Progenitor cell of endocrine pancreas (in vitro differentiated cells): ENCODE measurements at places on chromosomes 5 and 9. TPM values are rescaled to one million over a fixed set of nuclear protein-coding genes. Genes with fewer than 3 reads are reported as not detected.

GRCh38 chr9:97758334-97758916, 61.3 kb upstream of the XPA start:
- DNase-seq: no peak

DNA sequence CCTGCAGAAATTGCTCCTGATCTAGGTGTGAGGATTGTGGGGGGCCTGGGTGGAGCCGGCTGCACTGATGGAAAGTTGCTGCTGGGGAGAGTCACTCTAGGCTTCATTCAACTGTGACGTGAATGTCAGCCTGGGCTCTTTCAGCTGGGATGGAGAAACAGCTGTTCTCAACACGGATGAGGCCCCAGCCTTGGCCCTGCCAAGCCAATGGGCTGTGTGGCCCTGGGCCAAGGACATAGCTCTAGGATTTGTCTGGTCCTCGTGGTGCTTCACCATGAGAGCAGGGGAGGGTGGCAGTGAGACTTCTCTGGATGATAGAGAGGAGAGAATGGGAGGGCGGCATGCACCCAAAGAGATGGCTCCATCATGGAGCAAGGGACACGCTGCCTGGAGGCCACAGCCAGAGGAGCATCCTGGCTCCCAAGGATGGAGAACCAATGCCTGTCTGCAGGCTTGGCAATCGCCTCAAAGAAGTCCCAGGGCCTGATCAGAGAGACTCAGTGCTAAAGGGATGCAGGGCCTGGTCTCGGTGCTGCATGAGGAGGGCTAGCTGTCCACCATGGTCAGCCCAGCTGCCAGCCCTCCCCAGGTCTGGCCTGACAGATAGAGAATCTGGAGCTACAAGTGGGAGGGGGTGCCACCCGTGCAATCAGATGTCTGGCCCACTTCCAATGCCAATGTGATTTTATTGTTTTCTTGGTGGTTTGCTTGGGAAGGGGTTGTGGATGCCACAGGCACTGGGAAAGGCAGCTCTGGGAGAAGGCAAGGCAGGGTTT, 141.0 kb downstream of the GADD45G start:
- DNase-seq: no peak

- DNase-seq: no peak
Observed at GRCh38 chr9:110028271-110028670, 179.7 kb downstream of the C9orf152 start.

The CCDC180 gene
- total RNA-seq: 12.5 and 12.7 TPM in 2 replicates

The MUSK gene
- total RNA-seq: not detected in 2 replicates

GRCh38 chr5:41416336-41416735, 94.1 kb downstream of the PLCXD3 start:
- no peak for DNase-seq

The PRR16 gene
- 0.22 TPM in 1 of 2 replicates, not detected in the other for total RNA-seq

DNA sequence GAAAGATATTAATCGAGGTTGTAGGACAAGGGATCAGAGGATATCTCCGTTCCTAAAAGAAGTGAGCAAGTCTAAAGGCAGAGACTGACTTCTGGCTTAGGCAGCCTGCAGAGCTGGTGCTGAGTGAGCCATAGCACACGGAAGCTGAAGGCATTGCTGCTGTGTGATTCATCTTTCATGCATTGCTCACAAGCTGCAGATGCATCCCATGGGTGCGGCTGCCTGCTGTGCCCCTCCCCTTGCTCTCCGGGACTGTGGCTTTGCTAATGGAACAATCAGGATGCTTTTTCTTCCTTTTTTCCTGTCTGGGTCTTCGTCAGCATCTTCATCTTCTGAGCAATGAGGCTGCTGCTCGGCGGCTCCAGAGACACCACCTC, 341.4 kb downstream of the DIRAS2 start:
- no peak for DNase-seq

The NMUR2 gene
- total RNA-seq: not detected in 2 replicates

DNA sequence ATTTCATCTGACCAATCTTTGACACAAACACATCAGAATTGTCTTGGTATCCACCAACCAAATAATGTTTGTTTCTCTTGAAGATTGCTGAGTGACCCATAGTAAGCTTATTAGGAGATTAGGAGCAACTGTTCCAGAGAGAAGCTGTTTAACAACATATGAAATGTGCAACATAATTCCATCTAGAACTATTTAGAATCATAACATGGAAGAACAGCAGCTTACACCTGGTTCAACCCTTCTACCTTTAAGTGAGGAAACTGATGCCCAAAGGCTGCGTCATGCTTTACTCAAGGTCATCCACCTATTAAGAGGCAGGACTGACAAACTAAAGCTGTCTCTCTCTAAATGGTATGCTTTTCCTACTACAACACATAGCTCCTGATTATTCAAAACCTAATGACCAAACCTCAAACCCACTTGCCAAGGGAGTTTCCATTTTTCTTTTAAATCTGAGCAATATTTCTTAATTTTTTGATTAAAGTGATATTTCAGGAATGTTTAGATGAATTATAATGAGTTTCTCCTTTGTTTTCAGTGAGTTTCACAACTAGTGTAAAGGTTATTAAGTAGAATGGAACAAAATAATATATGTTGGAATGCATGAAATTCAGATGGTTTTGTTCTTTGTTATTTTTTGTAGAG, 545.9 kb downstream of the RAB3C start:
- no peak for DNase-seq

GRCh38 chr5:14721990-14722656, 57.6 kb downstream of the OTULIN start:
- DNase-seq: no peak

The WNK2 gene
- total RNA-seq: 302 and 345 TPM in 2 replicates

DNA sequence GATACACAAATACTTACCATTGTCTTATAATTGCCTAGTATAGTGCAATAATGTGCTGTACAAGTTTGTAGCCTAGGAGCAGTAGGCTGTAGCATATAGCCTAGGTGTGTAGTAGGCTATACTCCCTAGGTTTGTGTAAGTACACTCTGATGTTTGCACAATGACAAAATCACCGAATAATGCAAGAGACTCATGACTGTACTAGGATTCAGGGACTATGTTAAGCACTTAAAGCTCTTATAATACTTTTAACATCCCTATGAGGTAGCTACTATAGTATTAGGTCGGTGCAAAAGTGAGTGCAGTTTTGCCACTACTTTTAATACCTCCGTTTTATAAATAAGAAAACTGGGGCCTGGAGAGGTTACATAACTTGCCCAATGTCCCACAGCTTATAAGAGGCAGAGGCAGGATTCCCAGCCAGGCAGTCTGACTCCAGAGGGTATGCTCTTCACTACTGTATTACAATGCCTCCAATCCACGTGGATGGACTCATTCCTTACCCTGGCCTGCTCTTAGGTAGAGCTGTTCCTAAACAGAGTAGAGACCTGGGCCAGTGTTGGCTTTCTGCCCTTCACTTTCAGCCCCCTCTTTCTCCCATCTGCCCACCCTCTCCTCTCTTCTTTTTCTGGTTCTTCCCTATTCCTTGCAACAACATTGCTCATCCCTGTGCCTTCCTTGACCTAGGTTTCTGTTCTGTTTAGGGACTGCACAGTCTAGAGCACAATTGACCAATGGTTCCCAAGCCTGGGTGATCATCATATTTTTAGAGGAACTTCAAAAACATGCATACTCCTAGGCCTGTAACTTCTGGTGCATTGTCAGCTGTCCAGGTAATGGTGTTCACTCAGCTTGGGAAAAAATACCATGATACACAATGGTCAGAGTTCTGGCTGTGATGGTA, 114.0 kb downstream of the CARTPT start:
- DNase-seq: no peak

The THBS4 gene
- total RNA-seq: 5.6 and 6.1 TPM in 2 replicates

DNA sequence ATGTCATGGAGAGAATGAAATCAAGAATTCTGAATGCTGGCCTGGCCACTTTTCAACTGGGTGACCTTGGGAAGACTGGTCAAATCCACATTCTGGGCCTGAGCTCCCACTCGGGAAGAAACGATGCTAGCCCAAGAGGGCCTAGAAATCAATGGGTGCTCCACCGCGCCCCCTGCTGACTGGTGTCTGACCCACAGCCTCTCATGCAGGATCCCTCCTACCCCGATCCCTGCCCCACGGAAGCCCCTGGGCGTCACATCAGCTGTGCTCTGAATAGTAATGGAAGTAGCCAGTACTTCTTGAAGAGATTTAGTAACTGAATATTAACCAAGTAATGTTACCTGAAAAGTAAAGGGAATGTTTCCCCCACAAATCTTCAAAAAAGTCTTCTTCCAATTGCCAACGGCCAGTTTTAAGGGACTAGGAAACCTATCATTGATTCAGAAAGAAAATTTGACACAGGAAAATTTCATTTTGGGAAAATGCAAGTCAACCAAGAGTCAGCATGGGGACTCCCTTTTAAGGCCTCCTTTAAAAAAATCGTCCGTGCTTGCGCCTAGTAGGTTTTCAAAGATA, 43.9 kb downstream of the CRB2 start:
- DNase-seq: no peak

DNA sequence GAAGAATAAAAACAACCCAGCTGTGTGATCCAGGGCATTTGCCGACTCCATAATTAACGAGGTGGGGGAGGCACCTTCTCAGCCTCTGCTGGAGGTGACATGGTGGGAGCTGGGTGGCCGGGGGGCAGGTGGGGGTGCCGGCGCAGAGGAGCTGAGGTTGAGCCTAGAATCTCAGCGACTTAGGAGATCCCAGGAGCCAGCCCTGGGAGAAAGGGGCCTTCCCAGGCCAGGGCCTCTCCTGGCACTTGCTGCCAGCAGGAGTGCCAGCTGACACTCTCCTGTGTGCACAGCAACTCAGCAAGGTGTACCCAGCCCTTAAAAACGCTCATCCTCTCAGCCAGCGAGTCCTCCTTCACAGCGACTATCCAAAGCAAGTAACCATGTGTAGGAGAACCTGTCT, 62.8 kb upstream of the FCN1 start:
- DNase-seq: no peak

The NCS1 gene
- total RNA-seq: 29.0 and 33.4 TPM in 2 replicates

The ZNF169 gene
- 9.1 and 10.6 TPM in 2 replicates for total RNA-seq

The ZNF366 gene
- total RNA-seq: not detected in 2 replicates
